K562 (cell line): ENCODE measurements at places on chromosomes 1 and 21. TPM values are rescaled to one million over a fixed set of nuclear protein-coding genes. Genes with fewer than 3 reads are reported as not detected.

Gene NBPF1
- polyA plus RNA-seq = 24.1 and 30.7 TPM in 2 replicates

GRCh38 chr21:15001857-15002606 is 62.8 kb downstream of the NRIP1 start:
- no peak for DNase-seq

Gene GIPC2
- polyA plus RNA-seq = not detected in 2 replicates

Gene BMP8B
- 0.09 and 0.22 TPM in 2 replicates for polyA plus RNA-seq

GRCh38 chr1:17084787-17085186 is 31.0 kb upstream of the SDHB start:
- no peak for DNase-seq

Gene MR1
- 11.3 and 11.9 TPM in 2 replicates for polyA plus RNA-seq

GRCh38 chr1:174902531-174903099 is 97.1 kb upstream of the CACYBP start:
- DNase-seq = no peak

Gene TFAP2E
- polyA plus RNA-seq = 0.04 and 0.07 TPM in 2 replicates

Gene C1orf87
- polyA plus RNA-seq = not detected in 2 replicates

Gene POU3F1
- polyA plus RNA-seq = not detected in 2 replicates

DNA sequence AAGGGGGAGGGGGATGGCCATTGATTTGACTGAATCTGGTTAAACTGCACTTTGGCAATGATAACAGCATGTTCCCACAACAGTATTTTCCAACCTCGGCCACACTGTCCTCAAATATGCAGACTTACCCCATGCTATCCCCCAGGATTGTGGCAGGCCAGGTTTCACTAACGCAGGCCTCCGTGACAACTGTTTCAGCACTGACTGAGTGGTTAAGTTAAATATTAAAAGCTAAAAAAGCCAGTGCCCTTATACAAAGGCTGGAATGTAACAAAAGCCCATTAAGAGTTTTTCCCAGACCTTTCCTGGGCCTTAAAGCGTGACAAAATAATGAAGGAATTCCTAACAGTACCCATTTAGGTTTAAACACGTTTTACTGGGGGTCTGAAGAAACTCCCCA is 202.9 kb downstream of the USP25 start:
- DNase-seq = no peak

- no peak for DNase-seq
Observed at GRCh38 chr1:155709391-155709790, 20.5 kb downstream of the DAP3 start.

Gene ZNF648
- 0.11 and 0.25 TPM in 2 replicates for polyA plus RNA-seq
